8988T (cell line): ENCODE measurements at places on chromosomes 11 and 22.

- no peak for DNase-seq
Observed at GRCh38 chr22:23305922-23306374, 125.6 kb downstream of the BCR start.

- DNase-seq = no peak
Observed at GRCh38 chr22:47130883-47131631, 368.6 kb downstream of the TBC1D22A start.

DNA sequence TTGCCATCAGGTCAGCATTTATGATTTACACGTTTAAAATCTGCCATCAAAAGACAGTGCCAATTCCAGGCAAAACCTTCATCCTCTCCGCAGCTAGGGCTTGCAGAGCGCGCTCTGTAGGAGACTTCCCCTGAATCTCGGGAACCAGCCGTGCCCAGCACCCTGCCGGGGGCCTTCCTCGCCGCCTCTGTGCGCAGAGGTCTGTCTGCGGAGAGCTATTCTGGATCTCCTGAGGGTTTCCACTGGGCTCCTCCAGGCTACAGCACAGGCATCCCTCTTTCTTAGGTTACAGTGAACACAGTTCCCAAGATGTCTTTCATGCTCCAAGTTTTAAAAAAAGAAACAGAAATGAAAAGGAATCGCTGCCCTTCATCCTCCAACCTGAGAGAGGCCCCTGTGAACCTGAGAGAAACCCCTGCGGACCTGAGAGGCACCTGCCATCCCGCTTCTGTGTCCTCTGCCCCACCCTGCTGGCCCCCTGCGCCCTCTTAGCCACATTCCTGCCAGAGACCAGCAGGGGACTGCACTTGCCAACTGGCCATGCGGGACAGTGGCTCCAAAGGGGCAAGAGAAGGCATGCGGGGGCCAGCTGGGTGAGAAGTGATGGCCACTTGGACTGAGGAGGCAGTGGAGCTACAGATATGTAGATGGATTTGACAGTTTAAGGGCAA lies 16.1 kb downstream of the TP53AIP1 start:
- no peak for DNase-seq

- DNase-seq = no peak
Observed at GRCh38 chr11:4459500-4459899, 10.4 kb downstream of the OR52K2 start.

- DNase-seq = no peak
Observed at GRCh38 chr22:22111267-22111751, 128.7 kb upstream of the TOP3B start.

- no peak for DNase-seq
Observed at GRCh38 chr22:27088026-27088425, 430.6 kb downstream of the MIAT start.

- no peak for DNase-seq
Observed at GRCh38 chr11:28763876-28764275, 655.7 kb downstream of the METTL15 start.

- DNase-seq = no peak
Observed at GRCh38 chr22:24455039-24455438, 27.6 kb downstream of the ADORA2A start.

GRCh38 chr11:85685125-85685819 lies 723 bp downstream of the CCDC89 start:
- DNase-seq = no peak

GRCh38 chr11:47359586-47359985 lies 7.1 kb upstream of the MYBPC3 start:
- DNase-seq = no peak

DNA sequence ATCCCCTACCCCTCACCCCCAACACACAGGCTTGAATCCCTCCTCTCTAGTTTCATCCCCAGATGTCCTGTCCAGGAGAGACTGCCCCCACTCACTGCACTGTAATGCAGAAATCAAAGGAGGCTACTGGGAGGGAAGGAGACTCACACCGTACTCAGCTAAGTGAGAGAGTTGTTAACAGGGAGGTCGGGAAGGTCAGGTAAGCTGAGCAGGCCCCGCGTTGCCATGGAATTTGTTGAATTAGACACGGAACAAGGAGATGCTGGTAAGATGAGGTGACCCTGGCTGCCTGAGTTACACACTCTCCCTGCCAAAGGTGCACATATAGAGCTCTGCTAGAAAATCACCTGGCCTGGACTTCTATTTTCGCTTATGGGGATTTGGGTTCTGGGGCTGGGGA lies 197.9 kb downstream of the NXPE2 start:
- DNase-seq = no peak

GRCh38 chr22:49577168-49578060 lies 250.3 kb downstream of the BRD1 start:
- no peak for DNase-seq

DNA sequence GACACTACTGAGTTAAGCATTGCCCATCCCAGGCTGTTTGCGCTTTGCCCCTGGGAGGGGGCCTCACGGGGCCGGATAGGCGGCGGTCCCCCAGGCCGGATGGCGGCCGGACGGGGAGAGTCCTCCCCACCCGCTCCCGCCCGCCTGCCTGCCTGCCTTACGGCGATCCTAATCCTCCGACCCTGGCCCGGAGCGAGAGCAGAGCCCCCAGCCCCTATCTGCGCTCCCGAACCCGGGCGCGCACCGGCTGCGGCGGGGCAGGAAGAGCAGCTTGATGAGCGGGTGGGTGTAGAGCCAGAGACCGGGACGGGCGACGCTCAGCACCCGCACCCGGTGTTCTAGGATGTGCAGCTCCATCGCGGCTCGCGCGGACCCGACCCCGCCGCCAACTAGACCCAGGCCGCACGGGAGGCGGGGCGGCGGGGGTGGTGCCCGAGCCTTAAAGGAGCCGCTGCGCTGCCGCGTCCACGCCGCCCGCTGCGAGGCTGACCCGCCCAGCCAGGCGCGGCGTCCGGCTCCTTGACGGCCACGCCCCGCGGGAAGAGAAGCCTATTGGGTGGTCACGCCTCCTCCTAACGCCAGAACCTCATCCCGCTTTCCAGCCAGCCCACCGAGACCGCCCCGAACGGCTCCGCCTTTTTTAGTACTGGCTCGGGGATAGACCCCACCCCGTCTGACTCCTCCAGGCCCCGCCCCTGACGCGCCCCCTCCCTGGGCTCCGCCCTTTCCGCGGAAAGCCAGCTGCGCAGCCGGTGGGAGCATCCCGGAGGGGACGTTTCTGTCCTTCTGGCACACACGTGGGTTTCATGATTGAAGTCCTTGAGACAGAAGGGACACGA lies at the start of gene CASTOR1:
TSS of gene CASTOR1 (minus strand) at position 365 of the 839 bp plus-strand sequence. CDS start at position 357, 8 bp downstream.
- peak; percentile 93 for DNase-seq

DNA sequence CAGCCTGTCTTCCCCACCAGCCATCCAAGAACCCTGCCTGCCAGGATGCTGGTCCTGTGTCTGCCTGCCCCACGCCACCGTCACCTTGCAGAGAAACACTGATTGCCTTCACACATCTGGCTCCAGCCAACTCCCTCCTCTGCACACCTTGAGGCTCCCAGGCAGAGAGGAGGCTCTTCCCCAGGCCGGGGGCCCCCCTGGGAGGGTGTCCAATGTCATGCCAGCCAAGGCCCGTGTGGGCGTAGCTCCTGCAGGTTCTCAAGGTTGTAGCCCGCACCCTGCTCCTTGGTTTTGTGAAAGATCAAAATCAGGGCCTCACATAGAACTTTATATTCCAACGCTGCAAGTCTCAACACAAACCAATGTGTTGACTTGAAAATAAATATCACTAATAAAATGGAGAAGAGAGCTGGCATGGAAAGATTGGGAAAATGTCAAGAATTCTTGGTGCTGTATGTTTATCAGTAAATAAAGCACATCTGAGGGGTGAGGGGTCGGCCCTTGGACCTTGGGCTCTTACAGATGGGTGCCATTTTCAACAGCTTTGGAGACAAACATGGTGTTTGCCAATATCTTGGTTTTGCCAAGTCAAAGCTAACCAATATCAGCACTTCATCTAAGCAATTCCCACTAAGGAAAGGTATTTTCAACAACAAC lies 6.7 kb upstream of the PPARA start:
- no peak for DNase-seq

- DNase-seq = no peak
Observed at GRCh38 chr11:27717377-27717776, 17.1 kb upstream of the BDNF start.

GRCh38 chr11:122313581-122313980 lies 197.6 kb upstream of the BLID start:
- DNase-seq = no peak

- DNase-seq = no peak
Observed at GRCh38 chr11:133525976-133526375, 6.3 kb downstream of the OPCML start.

GRCh38 chr22:44202261-44202789 lies 21.6 kb downstream of the PARVG start:
- DNase-seq = no peak

DNA sequence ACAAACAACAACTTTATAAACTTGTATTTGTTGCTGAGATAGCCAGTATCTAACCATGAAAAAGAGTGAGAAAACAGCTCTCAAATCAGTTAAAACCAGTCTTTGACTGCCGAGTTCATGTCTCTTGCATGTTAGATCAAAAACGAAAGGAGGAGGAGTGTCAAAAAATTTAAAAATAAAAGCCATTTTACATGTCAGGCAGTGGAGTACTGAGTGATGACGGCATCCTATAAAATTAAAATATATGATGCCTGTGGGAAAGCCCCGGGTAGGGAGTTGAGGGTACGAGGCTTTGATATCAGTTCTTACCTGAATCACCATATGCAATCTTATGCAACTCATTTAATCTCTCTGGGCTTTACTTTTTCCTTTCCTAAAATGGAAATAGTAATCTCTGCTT lies 117.3 kb downstream of the ETS1 start:
- no peak for DNase-seq

GRCh38 chr11:12543596-12544415 lies 130.4 kb upstream of the TEAD1 start:
- no peak for DNase-seq

DNA sequence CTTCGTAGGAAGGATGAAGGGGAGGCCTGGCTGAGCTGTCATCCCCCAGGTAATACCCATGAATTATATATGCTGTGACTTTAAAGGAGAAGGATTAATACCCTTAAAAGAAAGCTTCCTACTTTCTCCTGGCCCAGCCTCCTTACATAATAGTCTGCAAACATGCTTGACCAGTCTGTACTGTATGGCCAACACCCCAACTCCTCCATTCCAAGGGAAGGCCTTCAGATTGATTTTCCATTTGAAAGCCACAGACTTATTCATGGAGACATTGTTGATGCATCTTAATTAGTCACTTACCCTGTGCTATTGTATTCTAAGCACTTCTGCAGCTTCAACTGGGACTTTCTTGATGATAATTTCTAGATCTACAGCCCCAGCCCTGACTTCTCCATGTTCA lies 2.0 kb downstream of the PAAF1 start:
- DNase-seq = no peak

DNA sequence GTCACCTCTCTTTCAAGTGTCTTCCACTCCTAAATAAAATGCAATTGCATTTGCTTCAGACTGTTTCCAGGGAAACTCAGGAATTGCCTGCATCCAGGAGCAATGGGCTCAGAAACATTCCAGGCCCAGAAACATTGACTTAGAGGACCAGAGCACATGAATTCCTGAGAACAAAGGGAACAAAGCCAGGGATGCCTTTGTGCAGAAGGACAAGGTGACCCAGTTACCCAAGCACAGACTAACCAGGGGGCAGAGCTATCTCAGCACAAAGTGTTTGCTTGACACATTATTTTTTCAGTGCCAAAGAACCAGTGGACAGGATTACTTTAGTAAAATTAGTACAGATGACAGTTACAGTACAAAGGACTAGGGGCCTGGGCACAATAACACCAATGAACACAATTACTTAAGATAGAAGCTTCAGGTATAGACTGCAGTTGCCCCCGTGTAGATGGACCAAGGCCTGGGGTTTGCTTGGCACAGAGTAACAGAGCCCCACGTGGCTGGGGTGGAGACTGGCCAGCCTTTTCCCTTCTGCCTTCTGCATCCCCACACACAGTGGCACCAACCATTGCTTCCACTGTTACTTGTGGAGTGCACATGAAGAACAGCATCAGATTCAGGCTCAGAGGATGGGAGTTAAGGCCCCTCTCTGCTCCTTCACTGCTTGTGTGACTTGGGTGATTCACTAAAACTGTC lies 500.8 kb downstream of the INSC start:
- DNase-seq = no peak

DNA sequence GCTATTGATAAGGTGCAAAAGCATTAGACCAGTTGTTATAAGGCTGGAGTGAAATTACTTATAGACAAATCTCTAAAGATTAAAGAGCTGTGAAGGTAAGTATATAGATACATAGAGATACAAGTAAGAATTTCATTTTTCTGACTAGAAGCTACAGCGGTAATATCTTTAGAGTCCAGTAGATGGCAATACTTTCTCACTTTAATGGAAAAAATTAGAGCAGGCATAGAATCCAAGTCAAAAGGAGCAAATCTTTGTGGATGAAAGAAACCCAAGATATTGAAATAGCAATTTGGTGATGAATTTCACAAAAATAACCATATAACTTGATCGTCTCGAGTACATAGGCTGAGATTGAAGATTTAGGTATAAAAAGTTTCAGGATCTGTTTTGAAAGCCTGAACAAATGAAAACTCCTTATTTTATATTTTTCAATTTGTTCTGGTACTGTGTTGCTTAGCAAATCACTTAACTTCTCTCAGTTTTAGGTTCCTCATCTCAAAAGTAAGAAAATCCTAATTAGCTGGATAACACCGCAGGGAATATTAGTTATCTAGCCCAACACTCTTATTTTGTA lies 81.9 kb downstream of the UVRAG start:
- no peak for DNase-seq

- DNase-seq = no peak
Observed at GRCh38 chr22:35821654-35822053, 104.0 kb downstream of the APOL5 start.

DNA sequence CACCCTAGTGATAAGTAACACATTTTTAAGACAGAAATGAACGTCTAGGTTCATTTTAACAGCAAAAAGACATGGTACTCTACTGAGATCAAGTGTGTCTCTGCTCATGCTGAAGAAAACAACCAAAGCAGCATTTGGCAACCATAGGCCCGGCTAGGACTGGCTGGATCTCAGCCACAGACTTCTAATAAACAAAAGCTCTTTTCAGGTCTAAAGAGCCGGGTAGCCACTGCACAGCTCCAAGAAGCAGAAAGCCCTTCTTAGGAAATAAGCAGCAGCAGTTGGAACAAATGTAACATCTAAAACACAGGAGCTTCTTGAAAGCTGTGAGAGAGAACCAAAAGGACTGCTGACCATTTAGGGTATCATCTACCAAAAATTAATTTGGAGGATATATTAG lies 37.6 kb downstream of the PITPNB start:
- DNase-seq = no peak

GRCh38 chr22:48182031-48182430 lies 1419.6 kb downstream of the TBC1D22A start:
- DNase-seq = no peak

GRCh38 chr11:76783896-76784813 lies 999 bp downstream of the TSKU start:
- DNase-seq = peak; percentile 83

GRCh38 chr11:131511794-131512193 lies 141.4 kb downstream of the NTM start:
- DNase-seq = no peak

- no peak for DNase-seq
Observed at GRCh38 chr11:32316858-32317642, 118.3 kb downstream of the WT1 start.

- no peak for DNase-seq
Observed at GRCh38 chr11:27282806-27283205, 80.2 kb downstream of the CCDC34 start.

GRCh38 chr22:44616882-44617655 lies 84.9 kb upstream of the PRR5 start:
- no peak for DNase-seq

- no peak for DNase-seq
Observed at GRCh38 chr22:48425091-48425506, 1402.6 kb downstream of the BRD1 start.
